Temporal lobe (tissue), 4 donors: ENCODE measurements at places on chromosomes 11 and 22. TPM values are rescaled to one million over a fixed set of nuclear protein-coding genes. Genes with fewer than 3 reads are reported as not detected.

Gene VSIG10L2
- total RNA-seq: not detected

Gene MAP6
- 77.9 TPM for total RNA-seq

Gene RHOD
- 0.49 TPM for total RNA-seq

Gene PARVB
- total RNA-seq: 5.4 TPM

Gene BEST1
- 0.49 TPM for total RNA-seq

Gene IGF2
- total RNA-seq: 14.0 TPM

Gene NCR3LG1
- total RNA-seq: 11.8 TPM

Gene LAYN
- 4.2 TPM for total RNA-seq

Gene HBG2
- total RNA-seq: 915 TPM

Gene ASCC2
- total RNA-seq: 12.3 TPM

Gene NPTXR
- total RNA-seq: 20.9 TPM

Gene CASP1
- total RNA-seq: 1.5 TPM

Gene HPS4
- 25.1 TPM for total RNA-seq

Gene ACTN3
- not detected for total RNA-seq

Gene INS
- total RNA-seq: not detected

Gene SCGB1D1
- total RNA-seq: not detected

Gene DDTL
- total RNA-seq: not detected

Gene TRIM48
- not detected for total RNA-seq

Gene TRIM66
- 1.2 TPM for total RNA-seq

Gene GRIK4
- total RNA-seq: 4.4 TPM

Gene OR10A2
- total RNA-seq: not detected

Gene FKBP2
- 16.2 TPM for total RNA-seq

Gene GVQW3
- 19.9 TPM for total RNA-seq

Gene SLC29A2
- 1.7 TPM for total RNA-seq

Gene OR6T1
- total RNA-seq: not detected

Gene SHISAL1
- 25.8 TPM for total RNA-seq

Gene FAU
- 217 TPM for total RNA-seq

Gene MFNG
- total RNA-seq: 1.5 TPM

Gene KCNA4
- 4.7 TPM for total RNA-seq

Gene LRRC74B
- total RNA-seq: not detected

Gene WT1
- total RNA-seq: not detected

Gene PKP3
- total RNA-seq: 0.74 TPM

Gene SBF1
- 73.8 TPM for total RNA-seq

Gene FGF3
- total RNA-seq: not detected

Gene ST14
- total RNA-seq: 0.25 TPM

Gene TSPO
- total RNA-seq: 29.3 TPM

Gene SMIM38
- 0.49 TPM for total RNA-seq

Gene OLFML1
- total RNA-seq: 1.2 TPM
